SK-N-DZ (cell line): ENCODE measurements at places on chromosomes 4 and X.

GRCh38 chrX:6021316-6022091 is 207.2 kb downstream of the NLGN4X start:
- DNase-seq = peak; percentile 53

DNA sequence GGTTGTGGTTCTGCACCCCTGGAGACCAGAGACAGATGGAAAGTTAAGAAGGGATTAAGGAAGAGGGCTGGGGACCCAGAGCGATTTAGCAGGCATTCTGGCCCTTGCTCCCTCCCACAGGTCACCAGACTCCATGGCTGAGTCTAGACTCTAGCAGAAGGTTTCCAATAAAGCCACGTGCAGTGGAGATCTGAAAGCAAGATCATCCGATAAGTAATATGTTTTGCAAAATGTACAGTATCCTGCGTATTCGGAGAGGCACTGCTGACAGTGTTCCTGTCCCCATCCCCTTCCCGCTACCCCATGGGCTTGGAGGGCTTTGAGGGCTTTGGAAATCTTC is 531 bp upstream of the GPRIN3 start:
- DNase-seq = peak; percentile 72

GRCh38 chr4:108559911-108560310 is 60.5 kb upstream of the RPL34 start:
- DNase-seq = no peak

DNA sequence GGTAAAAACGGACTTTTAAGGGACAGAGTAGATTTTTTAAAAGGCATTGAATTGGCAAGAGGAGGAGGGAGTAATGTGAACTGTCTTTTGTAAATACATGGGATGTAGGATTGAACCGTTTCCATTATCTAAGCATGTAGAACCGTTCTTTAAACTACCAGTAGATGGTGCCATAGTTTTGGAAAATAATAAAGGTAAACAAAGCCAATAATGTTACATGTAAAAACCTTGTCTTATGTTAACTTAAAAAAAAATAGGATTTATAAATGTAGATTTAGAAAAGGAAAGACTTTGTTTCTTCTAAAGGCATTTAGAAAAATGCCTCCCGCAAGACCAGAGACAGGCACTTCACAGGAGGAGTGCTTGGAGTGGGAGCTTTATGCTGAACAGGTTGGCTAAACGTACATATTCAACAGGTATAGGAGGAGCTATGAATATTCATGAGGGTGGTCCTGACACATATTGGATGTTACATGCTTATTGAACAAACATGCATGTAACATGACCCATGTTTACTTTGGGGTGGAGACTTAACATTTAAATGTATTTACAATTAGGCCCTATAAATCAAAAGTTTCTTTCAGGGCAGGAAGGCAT is 45.5 kb upstream of the FAM241A start:
- DNase-seq = peak; percentile 45
